D721Med (cell line): ENCODE measurements at places on chromosomes 1 and 21.

- DNase-seq: no peak
These were observed 54.6 kb downstream of the ADSS2 start for GRCh38 chr1:244397131-244397530.

GRCh38 chr1:154213274-154213673, 7.1 kb upstream of the CFAP141 start:
- DNase-seq: no peak

- DNase-seq: no peak
These were observed 37.0 kb upstream of the POFUT2 start for GRCh38 chr21:45324489-45325205.

DNA sequence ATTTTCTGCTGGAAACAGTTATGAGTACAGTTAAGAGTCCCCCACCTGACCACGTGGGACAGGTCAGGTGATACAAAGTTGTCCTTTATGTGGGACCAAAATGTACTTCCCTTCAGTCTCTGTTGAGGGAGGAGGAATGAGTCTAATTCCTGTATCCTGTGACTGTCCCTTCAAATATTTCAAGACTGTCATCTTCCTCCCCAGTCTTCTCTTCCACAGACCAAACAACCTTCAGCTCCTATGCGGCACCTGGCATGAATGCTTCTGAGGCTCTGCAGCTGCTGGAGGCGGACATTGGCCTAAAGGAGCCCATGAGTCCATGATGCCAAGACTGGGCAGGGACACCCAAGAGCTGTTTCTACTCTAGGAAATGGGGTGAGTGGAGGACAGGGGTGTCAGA, 72.1 kb upstream of the SIM2 start:
- DNase-seq: no peak

DNA sequence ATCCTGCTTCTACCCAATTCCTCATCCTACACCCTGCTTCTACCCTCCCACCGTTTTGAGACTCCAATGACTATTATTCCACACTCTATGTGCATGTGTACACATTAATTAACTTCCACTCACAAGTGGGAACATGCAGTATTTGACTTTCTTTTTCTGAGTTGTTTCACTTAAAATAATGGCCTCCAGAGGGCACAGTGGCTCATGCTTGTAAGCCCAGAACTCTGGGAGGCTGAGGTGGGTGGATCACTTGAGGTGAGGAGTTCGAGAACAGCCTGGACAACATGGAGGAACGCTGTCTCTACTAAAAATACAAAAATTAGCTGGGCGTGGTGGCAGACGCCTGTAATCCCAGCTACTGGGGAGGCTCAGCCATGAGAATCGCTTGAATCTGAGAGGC, 464.8 kb downstream of the PTBP2 start:
- DNase-seq: no peak

- DNase-seq: no peak
These were observed 10.6 kb upstream of the RGS18 start for GRCh38 chr1:192147696-192148095.

DNA sequence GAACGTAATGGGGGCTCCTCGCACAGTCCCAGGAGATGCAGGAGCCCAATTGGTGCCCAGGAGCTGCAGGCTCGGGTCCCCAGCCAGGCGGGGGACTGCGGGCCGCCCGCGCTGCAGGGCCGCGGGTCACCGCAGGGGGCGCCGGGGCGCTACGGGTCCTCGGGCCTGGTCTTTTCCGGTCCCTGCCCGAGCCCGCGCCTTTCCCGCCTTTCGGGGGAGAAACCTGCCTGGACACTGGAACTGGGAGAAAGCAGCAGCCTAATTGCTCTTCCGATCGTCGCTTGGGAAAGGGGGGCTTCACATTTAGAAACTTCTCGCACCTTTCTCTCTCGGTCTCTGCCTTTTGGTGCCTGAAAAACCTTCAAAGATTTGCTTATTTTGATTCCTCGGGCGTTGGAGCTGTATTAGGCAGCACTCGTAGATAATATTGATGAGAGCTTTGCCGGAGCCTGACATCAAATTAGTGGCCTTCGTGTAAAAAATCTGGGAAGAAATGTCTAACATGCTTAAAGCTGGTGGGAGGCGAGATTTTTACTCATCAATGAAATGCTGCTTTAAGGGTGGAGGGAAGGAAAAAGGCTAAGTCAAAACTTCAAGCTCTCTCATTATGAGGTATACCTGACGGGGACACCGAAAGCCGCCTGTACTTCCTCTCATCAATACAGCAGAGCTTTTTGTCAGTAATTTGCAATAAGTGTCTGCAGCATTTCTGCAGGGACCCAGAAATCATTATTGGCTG, 12.6 kb upstream of the BARHL2 start:
- DNase-seq: no peak

GRCh38 chr21:31862078-31862477, 10.7 kb upstream of the HUNK start:
- DNase-seq: no peak

- DNase-seq: no peak
These were observed 1.4 kb downstream of the LRRC41 start for GRCh38 chr1:46301808-46302640.

DNA sequence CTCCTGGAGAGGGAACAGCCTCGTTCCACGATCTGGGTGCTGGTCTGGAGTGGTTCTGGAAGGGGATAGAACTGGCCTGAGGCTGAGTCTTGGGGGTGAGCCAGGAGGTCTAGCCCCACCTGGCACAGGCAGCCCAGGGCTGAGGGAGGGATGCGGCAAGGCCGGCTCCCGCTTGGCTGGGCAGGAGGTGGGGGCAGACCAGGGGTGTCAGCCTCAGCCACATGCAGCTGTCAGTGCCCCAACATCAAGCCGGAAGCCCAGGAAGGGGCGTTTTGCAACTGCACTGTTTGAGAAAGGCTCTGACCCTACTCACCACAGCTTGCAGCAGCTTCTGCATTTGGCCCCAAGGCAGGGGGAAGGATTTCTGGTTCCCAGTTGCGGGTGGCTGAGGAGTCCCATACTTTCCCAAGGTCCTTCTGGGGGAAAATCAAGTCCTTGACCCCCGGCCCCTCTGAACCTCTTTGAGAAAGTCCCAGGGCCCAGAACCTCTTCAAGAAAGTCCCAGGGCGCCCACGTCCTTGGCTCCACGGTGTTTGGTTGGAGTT, 2.0 kb downstream of the EFHD2 start:
- no peak for DNase-seq

DNA sequence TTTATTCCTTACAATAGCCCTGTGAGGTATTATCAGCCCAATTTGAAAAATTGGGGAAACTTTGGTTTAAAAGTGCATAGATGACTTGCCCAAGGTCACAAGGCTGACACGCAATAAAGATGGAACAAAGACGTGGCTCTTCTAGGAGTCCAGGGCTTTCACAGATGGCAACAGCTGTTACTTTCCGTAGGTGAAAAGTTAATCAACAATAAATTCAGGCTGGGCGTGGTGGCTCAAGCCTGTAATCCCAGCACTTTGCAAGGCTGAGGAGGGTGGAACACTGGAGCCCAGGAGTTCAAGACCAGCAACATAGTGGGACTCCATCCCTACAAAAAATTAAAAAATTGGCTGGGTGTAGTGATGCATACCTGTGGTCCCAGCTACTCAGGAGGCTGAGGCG, 87.8 kb upstream of the ATF3 start:
- DNase-seq: no peak

DNA sequence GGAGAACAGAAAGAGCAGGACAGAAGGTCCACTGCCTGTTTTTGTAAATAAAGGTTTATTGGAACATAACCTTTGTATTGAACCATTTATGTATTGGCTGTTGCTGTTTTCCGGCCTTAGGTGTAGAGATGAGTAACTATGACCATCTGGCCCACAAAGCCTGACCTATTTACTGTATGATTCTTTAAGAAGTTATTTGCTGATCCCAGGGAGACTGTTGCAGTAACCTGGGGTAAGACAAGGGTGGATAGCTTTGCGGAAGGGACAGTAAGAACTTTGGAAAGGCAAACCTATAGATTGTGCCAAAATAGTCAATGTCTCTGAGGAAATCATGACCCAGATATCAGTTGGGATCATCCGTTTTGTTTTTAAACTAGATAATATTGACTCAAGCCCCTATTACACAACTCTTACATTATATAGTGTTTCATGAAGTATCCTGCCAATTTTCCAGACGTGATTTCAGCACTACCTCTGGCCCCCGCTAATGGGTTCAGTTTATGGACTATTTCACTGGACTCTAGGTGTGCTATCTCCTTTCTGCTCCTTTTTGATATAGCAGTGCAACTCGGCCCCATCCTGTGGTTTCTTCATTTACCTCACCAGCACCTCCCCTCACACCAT, 20.8 kb upstream of the TLCD4 start:
- DNase-seq: no peak

DNA sequence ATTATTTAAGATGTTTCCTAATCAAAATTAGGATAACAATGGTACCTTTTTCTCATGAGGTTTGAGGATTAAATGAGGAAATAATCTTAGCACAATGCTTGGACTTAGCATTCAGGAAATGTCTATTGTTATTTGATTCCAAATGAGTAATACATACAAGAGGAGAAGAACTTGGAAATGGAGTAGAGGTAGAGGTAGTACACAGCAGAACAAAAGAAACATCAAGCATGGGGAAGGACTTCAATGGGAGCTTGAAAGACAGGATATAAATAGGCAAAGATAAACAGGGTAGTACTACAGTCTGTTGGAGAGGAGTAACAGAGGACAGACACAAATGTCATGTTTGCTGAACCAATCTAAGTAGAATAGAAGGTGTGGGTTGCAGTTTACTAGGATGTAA, 59.5 kb upstream of the RGS2 start:
- no peak for DNase-seq

GRCh38 chr21:46250146-46250725, 21.7 kb upstream of the LSS start:
- DNase-seq: no peak

GRCh38 chr1:63323865-63324778, 1.8 kb downstream of the FOXD3 start:
- no peak for DNase-seq

- no peak for DNase-seq
These were observed 6.2 kb downstream of the KRTAP10-12 start for GRCh38 chr21:44702973-44703730.

- DNase-seq: no peak
These were observed 897 bp downstream of the EPHX4 start for GRCh38 chr1:92030656-92031107.

DNA sequence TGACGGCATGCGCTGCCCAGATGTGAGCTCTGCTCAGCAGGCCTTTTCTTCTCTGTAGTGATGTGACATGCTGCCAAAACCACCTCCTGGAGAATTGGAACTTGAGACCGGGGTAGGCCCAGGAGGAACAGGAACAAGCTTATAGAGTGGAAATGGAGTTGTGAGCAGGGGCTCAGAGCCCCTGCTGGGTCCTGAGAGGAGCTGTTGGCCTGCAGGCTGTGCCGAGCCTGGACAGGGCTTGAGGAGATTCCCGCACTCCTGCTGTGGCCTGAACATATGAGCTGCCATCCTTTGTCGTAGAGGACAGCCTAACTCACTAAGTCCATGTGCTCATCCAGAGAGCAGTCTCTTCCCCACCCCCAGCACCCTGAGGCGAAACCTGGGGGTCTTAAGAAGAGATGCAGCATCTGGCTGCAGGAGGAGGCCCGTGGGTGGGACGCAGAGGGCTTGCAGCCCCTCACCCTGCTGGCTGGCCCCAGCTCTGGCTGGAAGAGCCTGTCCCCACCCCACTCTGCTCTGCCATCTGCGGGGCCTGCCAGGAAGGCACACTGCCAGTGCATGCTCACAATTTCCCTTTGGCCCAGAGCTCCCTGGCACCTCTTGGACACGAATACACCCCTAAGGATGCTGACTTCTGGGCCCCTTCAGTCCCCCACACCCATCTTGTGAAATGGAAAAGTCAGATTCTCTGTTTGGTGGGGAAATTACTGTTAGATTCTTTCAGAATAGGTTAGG, 42.5 kb downstream of the PTPRF start:
- DNase-seq: no peak

GRCh38 chr1:8687538-8687937, 129.9 kb downstream of the RERE start:
- DNase-seq: no peak

DNA sequence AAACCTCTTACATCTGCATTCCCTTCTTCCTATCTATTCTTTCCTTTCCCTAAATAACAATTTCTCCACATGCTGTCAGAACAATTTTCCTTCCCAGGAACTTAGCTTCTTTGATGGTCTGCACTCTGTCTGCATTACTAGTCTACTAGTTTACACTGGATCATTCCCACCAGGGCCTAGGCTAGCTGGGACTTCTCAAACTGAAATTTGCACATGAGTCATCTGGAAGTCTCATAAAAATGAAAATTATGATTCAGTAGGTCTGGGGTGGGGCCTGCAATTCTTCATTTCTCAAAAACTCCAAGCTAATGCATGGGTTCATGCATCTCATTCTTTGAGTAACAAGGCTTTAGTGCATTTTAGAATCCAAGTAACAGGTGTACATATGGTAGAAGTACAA, 74.2 kb downstream of the GABPA start:
- no peak for DNase-seq
